ENCODE measurements at places on chromosomes 7 and 10.
A peak's percentile ranks its signal among the peaks of the same experiment; 100 is the strongest.

DNA sequence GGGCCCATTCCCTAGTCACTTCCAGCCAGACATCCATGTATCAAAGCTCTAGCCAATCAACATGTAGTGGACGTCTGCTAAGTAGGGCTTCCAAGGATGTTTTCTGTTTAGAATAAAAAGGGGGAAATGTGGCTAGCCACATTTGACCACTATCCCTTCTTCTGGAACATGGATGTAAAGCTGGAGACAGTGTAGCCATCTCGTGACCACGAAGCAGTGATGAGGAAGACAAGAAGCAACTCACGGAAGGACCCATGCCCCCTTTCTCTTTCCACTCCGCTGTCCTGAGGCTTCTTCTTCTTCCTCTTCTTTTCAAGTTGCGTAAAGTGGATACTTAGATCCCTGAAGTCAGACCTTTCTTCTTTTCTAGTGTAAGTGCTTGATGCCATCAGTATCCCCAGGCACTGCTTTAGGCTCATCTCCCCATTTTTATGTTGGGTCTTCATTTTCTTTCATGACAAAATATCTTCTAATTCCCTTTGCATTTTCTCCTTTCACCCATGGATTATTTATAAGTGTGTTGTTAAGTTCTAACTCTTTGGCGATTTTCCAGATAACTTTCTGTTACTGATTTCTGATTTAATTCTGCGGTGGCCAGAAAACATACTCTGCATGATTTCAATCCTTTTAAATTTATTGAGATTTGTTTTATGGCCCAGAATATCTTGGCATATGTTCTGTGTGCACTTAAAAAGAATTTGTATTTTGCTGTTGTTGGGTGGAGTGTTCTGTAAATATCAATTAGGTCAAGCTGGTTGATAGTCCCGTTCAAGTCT is 594.5 kb downstream of the SDK1 start:
- DNase-seq = no peak

- no peak for DNase-seq
These were observed 152.0 kb downstream of the SLC16A9 start for GRCh38 chr10:59557642-59558041.

DNA sequence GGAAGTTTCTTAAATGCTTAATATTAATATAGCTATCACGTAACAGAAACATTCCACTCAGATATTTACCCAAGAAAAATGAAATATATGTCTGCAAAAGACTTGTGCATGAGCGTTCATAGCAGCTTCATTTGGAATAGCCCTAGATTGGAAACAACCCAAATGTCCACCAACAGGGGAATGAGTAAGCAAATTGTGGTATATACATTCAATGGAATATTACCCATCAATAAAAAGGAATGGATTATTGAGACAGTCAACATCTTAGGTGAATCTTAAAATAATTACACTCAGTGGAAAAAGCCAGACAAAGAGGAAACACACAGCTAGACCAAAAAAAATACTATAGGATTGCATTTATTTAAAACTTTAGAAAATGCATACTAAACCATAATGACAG is 90.4 kb upstream of the KAT6B start:
- no peak for DNase-seq

DNA sequence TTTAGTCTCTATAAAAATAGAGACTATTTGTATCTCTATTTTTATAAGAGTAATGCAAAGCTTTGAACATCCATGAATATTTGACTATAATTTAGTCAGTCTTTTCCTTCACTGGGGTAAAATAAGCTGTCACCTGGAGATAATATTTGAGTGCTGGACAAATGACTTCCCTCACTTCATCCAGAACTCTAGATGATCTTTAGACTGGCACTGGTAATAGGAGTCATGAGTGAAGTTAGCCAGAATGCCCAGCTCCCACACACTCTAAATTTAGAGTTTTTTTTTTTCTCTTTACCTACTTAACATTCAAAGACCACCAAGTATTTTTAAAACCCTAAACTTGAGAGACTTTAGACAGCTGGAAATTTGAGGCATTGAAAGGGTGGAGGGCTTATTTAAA is 100.7 kb downstream of the LSMEM1 start:
- DNase-seq = no peak

DNA sequence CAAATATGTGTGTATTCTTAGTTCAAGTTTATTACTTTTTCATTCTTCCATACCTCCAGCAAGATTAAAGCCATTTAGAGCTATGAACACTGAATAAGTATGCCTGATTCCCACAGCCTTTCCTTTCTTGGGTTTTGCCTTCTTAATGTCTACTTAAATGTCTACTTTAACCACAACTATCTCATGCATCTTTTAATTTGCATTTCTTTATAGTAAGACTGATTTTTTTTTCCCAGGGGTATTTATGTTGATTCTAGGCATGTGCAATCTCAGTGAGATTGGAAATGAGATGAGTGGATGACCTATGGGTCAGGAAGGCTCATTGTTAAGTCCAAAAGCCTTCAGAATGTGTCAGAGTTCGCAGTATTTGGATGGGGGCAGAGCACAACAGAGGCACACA is 3.6 kb downstream of the PCBD1 start:
- peak; percentile 67 for DNase-seq

DNA sequence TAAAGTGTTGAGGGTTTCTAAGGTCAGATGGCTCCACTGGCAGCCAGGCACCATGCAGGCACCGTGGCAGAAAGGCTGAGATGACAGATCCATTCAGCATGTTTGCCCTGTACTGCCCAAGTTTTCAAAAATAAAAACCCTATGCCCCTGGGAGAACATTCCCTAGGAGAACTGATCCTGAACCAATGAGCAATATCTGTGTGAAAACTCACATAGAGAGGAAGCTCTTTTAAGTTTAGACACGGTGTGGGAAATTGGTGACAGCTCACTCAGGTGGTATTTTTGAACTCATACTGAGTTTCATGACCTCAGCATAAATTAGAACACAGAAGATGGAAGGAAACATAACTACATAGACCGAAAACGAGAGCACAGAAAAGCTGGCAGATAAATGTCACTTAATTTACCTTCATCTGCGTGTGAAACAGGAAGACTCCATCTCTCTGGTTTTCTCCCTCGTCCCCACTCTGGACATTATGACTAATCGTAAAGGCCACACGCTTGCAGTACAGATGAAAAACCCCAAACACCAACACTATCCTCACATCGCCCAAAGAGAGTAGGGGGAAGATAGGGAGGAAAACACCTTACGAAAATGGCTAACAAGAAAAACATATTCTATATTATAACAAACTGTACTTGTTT is 127.8 kb downstream of the ICA1 start:
- DNase-seq = no peak

GRCh38 chr10:75723319-75723980 is 292.0 kb downstream of the LRMDA start:
- DNase-seq = no peak

- no peak for DNase-seq
These were observed 506.7 kb downstream of the GRID1 start for GRCh38 chr10:85859859-85860258.

DNA sequence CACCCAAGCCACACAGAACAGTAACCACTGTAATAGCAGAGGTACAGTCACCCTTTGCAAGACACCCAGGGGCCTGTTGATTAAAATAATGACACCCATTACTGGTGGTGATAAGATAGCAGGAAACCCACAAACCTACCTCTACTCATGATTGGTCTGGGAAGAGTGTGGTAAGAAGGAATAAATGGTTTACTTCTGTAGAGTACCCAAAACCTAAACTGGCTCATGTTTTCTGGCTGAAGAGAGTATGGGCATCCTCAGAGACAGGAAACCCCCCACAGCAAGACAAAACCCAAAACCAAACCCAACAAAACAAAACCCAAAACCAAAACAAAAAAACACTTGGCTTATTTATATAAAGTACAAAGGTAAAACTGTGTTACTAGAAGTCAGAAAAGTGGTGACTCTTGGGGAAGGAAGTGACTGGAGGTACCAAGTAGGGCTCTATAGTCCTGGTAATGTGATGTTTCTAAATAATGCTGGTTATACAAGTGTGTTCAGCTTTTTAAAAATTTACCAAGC is 15.5 kb upstream of the DNAJB12 start:
- DNase-seq = no peak

DNA sequence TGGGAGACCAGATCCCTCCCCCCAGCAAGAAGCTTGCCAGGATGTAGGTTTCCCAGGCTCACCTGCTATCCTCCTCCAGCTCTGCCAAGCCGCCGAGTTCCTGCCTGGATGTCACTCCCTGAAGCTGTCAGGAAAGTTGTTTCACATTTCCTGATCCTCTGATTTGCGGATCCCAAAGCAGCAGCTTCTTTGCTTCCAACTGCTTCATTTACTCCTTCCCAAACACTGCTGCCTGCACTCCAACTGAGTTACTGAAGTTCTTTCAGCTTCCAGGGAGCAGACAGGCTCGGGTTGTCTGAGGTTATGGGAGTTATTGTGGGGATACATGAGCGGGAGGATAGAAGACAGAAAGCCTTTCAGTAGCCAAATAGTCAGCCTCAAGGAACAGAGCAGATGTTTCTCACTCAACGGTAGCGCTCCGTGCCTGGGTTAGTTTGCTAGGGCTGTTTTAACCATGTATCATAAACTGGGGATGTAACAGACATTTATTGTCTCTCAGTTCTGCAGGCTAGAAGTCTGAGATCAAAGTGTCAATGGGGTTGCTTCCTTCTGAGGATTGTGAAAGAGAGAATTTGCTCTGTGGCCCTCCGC is 516.0 kb downstream of the REEP3 start:
- DNase-seq = no peak

DNA sequence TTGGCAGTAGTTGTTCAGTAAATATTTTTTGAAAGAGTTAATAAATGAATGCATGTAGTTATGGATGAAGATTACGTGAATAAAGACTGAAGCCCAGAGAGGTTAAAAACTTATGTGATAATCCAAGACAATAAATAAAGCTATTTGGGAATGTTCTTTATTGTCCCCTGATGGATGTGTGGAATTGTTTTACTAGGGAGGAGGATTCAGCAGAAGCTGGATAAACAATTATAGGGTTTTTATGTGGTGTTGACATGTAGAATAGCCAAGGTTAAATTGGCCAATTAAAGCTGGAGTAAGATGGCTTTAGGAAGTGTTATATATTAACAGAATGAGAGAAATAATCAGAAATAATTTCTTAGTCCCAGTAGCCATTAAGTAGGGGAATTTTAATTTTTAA is 66.0 kb downstream of the CNNM2 start:
- no peak for DNase-seq

GRCh38 chr10:31464552-31464951 is 145.5 kb downstream of the ZEB1 start:
- no peak for DNase-seq

DNA sequence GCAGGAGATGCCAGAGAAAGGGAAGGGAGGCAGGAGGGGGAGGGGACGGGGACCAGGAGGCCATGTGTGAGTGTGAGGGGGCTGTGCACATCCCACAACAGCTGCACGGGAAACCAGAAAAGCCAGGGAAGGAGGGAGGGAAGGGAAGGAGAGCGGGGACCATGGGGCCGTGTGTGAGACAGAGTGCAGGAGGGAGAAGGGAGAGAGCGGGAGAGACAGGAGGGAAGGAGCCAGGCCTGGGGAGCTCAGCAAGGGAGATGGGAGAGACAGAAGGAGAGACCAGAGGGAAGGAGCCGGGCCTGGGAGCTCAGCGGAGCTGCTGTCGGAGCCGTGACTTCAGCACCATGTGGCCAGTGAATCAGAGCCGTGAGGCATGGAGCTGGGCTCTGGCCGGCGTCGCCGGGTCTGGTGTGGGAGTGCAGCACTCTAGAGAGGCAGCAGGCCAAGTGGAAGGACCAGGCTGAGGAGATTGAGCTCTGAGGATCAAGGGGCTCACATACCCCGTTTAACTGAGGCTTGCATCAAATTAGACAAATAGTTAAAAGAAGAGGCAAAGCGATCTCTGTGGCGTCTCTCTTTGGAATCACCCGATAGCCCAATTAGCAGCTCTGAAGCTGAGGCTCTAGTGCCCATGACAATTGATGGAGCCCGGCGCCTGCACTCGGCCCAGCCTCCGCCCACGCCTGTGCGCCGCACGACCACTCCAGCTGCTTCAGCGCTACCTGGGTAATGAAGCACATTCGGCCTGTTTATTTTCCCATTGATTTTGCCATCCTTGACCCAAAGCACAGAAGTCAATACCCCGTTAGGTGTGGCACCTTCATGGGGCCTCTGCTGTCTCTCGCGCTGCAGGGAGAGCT is 150.4 kb downstream of the MAD1L1 start:
- peak; percentile 91 for DNase-seq

GRCh38 chr10:69892406-69892805 is 90.7 kb downstream of the COL13A1 start:
- no peak for DNase-seq

DNA sequence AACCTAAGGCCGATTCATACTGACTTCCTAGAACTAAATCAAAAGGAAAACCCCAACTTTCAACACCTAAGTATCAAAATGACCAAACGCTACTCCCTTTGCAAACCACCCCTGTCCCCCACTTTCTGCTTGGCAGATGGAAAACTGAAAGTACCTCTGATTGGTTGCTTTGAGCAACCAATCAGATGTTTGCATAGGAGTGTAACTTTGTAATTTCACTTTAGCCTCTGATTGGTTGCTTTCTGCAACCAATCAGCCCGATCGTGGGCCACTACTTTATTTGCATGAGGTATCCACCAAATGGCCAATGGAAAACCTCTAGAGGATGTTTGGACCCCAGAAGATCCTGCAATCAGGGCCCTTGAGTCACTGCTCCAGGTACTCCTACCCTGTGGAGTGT is 12.3 kb upstream of the SNX10 start:
- DNase-seq = peak; percentile 31

- DNase-seq = no peak
These were observed 115.6 kb upstream of the TNS3 start for GRCh38 chr7:47697543-47697942.

DNA sequence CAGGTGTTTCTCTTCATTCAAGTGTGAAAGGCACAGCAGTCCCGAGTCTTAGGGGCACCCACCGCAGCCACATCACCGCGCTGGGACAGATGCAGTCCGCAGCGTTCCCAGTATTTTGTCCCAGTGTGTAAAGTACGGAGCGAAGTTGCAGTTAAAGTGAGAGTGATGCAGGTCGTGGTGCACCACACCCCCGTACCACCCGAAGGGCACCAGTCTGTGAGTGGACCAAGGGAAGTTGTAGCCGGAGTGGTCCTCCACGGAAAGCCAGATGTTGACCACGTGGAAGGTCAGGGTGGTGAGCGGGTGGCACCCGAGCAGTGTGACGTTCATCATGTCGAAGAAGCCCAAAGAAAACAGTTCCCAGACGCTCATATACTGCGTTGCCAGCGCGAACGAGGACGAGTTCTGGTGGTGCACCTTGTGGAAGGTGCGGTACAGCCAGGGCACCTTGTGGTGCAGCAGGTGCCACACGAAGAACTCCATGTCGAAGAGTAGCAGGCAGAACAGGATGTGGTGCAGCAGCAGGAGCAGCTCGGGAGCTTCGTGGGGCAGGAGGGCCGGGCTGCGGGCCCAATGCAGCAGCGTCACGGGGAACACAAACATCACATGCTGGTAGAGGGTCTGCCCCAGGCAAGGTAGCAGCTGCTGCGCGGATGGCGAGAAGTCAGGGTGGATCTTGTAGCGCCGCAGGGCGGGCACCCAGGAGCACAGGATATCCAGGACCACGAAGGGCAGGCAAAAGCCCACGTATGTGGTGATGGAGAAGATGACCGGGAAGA is 526 bp downstream of the CH25H start:
- peak; percentile 27 for DNase-seq

DNA sequence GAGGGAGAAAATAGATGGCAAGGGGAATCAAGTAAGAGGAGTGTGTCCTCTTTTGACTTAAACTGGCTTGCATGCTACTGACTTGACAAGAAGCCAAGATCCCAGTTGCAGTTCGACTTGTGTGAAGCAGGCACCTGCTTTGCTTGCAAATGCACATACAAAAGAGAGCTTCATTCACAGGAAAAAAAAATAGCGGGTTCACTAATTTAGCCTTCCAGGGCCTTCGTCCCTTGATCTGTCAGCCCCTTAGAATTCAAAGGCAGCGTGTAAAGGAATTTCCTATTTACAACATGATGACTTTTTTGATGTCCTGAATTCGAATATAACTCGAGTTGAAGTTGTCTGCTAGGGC is 192.1 kb downstream of the CELF2 start:
- no peak for DNase-seq
